ENCODE measurements at places on chromosomes 3 and 15.

GRCh38 chr3:194040516-194041273 is 95.3 kb upstream of the HES1 start:
- no peak for DNase-seq

DNA sequence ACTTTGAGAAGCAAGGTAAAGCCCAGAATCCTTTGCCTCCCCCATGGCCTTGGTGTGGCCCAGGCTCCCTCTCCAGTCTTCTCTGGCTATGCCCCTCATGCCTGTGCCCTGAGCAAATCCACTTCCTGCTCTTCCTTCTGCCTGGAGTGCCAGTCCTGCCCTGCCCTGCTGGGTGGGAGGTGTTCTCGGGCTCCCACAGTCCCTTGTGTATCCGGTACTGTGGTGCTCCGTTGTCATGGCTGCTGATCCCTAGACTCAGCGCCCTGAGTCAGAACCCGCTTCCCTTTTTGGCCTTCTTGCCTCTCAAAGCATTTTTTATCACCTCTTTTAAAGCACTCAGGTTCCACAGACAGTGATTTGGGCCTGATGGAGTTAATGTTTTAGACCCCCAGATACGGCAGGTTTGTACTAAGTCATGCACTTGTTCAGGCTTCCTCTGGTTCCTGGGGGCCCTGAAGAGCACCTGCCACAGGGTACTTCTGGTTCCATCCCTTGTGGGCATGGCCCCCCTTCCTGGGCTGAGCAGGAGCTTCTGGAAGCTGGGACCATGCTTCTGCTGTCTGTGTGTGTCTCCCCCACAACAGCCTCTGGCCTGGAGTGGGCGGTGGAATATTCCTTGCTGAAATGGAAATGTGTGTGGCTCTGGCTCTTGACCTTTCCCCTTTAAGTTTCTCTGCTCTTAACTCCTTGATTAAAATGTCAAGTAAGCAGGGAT is 29.6 kb upstream of the ADAMTS7 start:
- DNase-seq, result peak; percentile 74

- no peak for DNase-seq
Observed at GRCh38 chr3:182438398-182438797, 354.9 kb upstream of the ATP11B start.

- no peak for DNase-seq
Observed at GRCh38 chr3:126994661-126995245, 11.8 kb downstream of the PLXNA1 start.

- no peak for DNase-seq
Observed at GRCh38 chr15:72285927-72286516, 13.7 kb upstream of the PARP6 start.

DNA sequence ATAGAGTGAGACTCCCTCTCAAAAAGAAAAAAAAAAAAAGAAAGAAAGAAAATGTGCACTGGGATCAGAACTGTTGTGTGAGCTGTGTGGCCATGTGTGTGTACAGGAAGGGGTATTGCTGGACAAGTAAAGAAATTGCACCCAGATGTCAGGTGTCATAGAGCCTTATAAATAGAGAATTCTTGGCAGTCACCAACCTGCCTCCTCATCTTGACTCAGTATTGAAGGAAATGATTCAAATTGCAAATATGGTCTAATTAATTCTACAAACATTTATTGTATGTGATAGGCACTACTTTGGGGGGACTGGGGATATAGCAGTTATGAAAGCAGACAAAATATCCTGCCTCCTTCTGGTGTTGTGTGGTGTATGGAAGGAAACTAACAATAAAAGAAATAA is 243.8 kb upstream of the TTC14 start:
- no peak for DNase-seq

DNA sequence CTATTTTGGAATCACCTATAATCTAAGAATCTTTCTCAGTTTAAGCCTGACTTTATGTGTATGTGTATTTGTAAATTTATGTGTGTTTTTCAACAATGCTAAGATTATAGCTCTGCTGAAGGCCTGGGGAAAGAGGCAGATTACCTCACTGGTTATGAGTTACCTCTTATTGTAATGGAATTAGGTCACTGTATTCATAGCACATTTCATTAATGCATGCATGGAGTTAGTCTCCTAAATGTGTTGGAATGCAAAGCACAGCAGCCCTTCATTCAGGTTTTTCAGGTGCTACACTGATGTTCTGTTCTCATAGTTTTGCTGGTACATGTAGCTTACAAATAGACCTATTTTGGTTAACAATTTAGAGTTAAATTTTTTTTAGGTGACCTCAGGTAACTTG is 9.5 kb downstream of the GPR87 start:
- no peak for DNase-seq

- no peak for DNase-seq
Observed at GRCh38 chr3:102802819-102803420, 368.1 kb downstream of the ZPLD1 start.

All from NCI-H2227 treated with DMSO at 0.1 percent for 48 hours (cell line).